ENCODE measurements at places on chromosomes 3 and 15. TPM values are rescaled to one million over a fixed set of nuclear protein-coding genes. Genes with fewer than 3 reads are reported as not detected.
A peak's percentile ranks its signal among the peaks of the same experiment; 100 is the strongest.

Gene ANKUB1
- not detected for total RNA-seq

Gene CCR3
- total RNA-seq, result not detected

Gene SMCO1
- total RNA-seq, result 12.1 TPM

DNA sequence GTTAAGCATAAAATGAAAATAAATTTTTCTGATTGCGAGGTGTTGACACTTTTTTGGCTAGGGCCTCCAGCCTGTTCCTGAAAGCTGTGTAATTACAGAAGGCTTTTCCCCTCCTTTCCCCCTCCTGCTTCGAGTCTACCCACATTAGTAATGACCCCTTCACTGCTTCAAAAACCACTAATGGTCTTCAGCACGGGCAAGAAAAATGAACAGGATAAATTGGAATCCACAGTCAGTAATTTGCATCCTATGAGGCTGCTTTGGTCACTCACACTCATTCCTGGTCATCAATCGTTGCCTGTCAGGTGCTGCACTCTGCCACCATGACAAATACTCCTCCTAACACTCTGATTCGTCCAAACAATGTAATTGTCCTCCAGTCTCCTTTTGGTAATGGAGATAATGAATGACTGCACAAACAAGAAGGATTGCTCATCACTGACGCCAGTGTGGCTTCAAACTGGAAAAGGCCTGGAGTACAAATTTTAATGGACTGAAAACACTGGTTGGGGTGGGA lies 148.6 kb downstream of the MEIS2 start:
- DNase-seq, result no peak

GRCh38 chr15:62359416-62359815 lies 194.3 kb upstream of the C2CD4B start:
- no peak for DNase-seq

GRCh38 chr3:50530001-50530970 lies 26.9 kb upstream of the CACNA2D2 start:
- DNase-seq, result no peak

Gene SETD5
- total RNA-seq, result 73.6 TPM

- no peak for DNase-seq
Observed at GRCh38 chr3:187695449-187695848, 6.9 kb downstream of the RTP2 start.

DNA sequence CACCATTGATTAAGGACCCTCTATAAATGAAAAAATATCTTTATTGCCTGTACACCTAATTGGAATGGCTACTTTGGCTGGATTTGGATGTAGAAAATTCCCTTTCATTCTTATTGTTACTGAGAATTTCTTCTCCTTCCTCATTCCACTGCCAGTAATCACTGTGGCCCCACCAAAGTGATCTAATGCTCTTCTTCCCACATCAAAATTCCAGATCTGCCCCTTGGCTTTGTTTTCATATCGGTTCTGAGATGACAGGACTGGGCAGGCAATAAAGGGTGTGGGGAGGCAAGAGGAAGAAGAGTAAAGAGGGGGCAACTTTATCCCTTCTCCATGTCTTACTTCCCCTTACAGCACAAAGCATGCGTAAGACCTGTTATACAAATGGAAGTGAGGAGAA lies 2.1 kb downstream of the ANKUB1 start:
- no peak for DNase-seq

Gene PHLDB2
- total RNA-seq, result 20.5 TPM

DNA sequence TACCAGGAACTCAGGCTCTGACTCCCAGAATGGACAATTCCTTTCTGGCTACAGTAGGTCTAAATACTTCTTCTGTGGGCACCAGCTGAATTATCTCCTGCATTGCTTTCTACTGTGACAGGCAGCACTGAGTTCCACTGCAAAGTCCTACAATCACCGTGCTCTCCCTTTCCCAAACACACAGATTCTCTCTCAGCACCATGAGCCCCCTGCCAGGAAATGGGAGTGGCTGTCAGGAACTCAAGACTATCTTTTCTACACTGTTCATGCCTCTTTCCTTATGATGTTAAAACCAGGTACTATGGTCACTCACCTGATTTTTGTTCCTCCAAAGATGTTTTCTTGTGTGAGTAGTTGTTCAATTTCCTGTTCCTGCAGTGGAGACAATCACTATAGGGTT lies 383.4 kb downstream of the EPHA6 start:
- no peak for DNase-seq

Gene CHRNA7
- 1.5 TPM for total RNA-seq

DNA sequence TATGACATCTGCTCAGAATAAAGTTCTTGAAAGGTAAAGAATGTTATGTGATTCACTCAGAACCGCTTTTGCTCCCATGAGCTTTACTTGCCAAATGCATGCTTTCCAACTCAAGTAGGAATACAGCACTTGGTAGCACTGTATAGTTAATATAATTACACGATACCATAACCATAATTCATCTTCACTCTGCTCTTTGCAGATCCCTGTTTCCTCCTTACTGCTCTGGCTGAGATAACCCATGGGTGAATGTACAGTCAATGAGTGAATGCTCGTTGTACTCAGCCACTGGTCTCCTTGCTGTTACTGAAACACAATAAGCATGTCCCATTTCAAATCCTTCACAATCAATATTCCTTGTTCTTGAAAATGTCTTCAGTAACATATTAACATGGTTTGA lies 550.0 kb downstream of the FGF12 start:
- DNase-seq, result no peak

Gene IGSF11
- 9.3 TPM for total RNA-seq

Gene TNNC1
- 2,349 TPM for total RNA-seq

GRCh38 chr3:168591587-168591986 lies 495.9 kb upstream of the GOLIM4 start:
- no peak for DNase-seq

DNA sequence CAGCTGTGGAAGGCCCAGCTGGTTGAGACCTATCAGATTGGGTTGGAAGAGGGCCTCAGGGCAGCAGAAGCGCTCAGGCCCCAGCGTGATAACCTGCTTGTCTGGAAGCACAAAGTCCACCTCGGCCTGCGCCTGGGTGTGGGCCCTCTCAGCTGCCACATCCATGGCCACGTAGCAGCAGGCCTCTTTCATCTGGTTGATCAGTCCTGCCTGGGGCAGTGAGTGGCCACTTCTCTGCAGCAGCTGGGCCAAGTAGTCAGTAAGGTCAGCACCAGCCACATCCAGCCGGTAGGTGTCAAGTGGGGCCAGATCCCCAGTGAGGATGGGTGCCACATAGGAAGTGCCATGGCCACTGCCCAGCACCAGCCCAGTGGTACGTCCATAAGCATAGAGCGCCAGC lies 3.9 kb upstream of the CAMKV start:
- DNase-seq, result no peak

Gene PLSCR5
- not detected for total RNA-seq

GRCh38 chr15:25242166-25242879 lies 196.5 kb downstream of the UBE3A start:
- no peak for DNase-seq

- peak; percentile 89 for DNase-seq
Observed at GRCh38 chr15:81312790-81313543, 11.0 kb downstream of the STARD5 start.

Gene LDHAL6B
- not detected for total RNA-seq

DNA sequence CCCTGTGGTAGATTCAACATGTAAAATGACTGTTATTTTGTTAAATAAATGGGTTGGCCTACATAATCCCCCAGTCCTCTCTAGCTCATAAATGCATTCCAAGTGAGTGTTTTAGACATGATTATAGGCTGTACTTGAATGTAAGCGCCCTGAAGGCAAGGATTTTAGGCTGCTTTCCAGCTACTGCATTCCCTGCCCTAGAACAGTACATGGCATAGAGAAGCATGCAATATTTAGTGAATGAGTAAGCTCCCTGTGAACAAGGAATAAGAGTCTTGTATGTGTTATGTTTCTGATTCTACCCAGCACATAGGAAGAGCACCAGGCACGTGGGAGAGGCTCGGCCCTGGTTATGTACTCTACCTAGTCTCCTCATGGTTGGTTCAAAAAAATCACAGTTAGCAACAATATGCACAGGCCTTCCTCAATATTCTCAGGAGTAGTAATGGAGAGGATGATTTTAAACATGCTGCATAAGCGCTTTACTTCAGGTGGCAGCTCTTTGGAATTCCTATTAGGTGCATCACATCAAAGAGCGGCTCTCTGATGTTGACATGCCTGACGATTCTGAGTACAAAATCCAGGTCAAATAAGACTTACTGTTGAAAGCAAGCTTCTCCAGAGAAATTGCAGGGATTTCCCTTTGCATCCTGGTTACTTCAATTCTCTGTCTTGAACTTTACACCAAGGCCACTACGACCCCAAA lies 456.6 kb downstream of the MAGI1 start:
- no peak for DNase-seq

Gene HESX1
- total RNA-seq, result not detected

GRCh38 chr3:23217872-23218554 lies 14.9 kb downstream of the UBE2E2 start:
- DNase-seq, result no peak

DNA sequence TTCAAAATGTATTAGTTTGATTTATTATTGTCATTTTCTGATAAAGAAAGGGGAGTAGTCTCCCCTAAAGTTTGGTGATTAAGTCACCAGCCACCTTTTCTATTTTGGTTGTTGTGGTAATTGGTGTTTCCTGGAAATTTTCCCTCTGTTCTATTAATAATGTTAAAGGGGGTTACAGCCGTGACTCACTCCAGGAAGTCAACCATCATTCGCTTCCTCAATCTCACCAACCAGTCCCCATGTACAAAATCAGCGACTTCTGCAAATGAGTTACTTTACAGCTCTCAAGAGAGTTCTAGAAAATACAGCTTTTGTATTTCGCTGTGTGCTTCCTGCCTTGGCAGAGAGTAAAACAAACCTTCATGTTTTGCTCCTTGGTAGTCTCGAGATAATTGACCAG lies 285.1 kb downstream of the LPP start:
- no peak for DNase-seq

- DNase-seq, result no peak
Observed at GRCh38 chr3:182303169-182303568, 490.1 kb upstream of the ATP11B start.

- DNase-seq, result no peak
Observed at GRCh38 chr15:76962337-76963013, 30.9 kb downstream of the RCN2 start.

DNA sequence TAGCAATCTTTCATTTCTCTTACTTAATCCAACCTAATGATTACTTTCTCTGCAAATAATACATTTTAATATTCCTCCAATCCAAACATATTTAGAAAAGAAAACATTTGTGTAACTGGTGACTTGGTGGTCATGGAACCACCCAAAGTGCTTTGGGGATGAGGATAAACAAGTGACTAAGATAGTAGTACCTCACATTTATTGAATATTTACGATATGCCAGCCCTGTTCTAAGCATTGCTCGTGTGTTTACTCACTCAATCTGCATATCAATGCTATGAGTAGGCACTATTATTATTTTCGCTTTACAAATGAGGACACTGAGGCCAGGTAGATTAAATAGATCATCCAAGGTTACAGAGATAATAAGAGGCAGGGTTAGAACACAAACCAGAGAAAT lies 189.5 kb downstream of the SHOX2 start:
- DNase-seq, result no peak

Gene UBXN7
- 33.7 TPM for total RNA-seq

DNA sequence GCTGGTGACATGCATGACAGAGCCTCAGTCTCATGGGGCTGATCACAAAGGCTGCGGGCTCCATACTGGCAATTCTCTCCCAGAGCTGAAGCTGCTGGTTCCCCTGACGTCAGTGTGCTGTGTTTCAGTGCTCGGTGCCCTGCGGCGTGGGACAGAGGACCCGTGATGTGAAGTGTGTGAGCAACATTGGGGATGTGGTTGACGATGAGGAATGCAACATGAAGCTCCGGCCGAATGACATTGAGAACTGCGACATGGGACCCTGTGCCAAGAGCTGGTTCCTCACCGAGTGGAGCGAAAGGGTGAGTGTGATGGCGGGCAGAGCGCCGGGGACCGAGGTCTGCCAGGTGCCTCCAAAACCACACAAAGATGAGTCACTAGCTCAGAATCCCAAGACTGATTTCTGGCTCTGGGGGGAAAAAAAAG lies 62.0 kb upstream of the NR2E3 start:
- no peak for DNase-seq

Gene SCN10A
- total RNA-seq, result 0.18 TPM

DNA sequence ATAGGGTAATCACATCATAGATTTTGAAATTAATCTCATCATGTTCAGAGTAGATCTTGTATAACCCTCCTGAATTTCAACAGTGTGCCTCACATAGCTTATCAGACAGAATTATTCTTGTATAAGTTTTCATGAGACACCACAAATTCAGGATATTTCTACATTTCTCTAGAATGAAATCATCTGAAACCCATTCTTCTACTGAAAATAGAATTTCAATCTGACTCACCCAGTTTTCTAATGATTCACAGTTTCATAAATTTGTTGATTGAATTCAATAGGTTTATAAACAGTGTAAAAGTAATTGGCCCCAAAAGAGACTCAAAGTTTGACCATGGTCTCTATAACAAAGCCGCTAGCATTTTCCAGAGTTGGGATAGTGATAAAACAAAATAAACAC lies 1082.6 kb upstream of the EPHA6 start:
- no peak for DNase-seq

Gene SLC12A1
- total RNA-seq, result not detected

GRCh38 chr3:29605845-29606244 lies 325.0 kb downstream of the RBMS3 start:
- no peak for DNase-seq

Gene GPR160
- total RNA-seq, result 0.56 TPM

DNA sequence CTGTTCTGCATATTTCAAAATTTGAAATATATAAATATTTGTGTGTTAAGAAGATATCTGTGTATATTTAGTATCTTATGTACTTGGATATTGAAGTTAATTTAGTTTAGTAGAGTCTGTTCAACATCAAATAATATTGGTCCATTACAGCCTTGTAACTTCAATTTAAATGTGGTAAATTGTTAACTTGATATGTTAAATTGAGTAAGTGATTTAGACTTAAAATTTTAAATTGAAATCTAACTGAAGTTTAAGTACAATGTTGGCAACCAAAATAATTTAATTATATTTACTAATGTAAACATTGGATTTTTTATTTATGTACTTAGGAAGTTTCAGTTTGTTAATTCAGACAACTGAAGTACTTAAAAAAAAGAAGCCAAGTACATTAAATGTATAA lies 343.9 kb upstream of the DNAJC19 start:
- DNase-seq, result no peak

Gene ISLR2
- 0.86 TPM for total RNA-seq

- DNase-seq, result peak; percentile 81
Observed at GRCh38 chr3:192409201-192409837, 318.0 kb downstream of the FGF12 start.

DNA sequence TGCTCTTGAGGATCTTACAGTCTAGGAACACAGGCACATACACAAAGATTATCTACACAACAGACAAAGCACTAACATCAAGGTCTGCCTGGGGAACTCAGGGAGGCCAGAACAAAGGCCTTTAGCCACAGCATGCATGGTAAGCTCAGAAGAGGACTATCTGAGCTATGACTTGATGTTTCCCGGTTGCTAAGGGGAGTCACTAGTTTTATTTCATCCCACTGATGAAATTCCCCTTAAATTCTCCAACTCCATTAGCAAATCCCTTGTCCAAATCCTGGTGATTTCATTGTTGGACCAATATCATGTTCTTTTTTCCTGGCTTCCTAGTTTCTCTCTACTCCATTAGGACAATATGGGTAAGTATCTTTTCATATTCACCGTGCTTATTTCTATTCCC lies 23.3 kb downstream of the FBN1 start:
- DNase-seq, result no peak

Gene HRG
- total RNA-seq, result not detected

Gene MON1A
- 7.8 TPM for total RNA-seq

Gene MAP6D1
- total RNA-seq, result 1.0 TPM

Gene ITPR1
- 51.6 TPM for total RNA-seq

Measured in right cardiac atrium (tissue), 5 donors.